ENCODE measurements at places on chromosomes 2 and 18.

DNA sequence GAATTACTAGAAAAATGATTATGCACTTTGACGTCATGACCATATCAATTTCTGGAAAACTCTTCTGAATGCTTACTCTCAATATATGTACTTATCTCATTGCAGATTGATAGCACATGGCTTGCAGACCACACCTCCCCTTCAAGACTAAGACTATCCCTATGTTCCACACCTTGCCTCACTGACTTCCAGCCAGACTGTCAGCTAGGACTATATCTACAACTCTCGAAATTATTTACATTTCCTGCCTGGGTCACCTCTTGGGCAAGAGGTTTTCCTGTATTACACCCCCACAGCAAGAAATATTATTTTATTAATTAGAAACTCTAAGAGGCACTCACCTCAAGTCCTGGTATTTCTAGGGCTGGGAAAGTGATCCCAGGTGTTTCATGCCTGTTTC lies 236.6 kb downstream of the CYRIA start:
- DNase-seq = no peak

GRCh38 chr2:9112079-9112721 lies 94.4 kb upstream of the ASAP2 start:
- no peak for DNase-seq

GRCh38 chr18:10381951-10382350 lies 72.5 kb upstream of the APCDD1 start:
- DNase-seq = peak; percentile 73

DNA sequence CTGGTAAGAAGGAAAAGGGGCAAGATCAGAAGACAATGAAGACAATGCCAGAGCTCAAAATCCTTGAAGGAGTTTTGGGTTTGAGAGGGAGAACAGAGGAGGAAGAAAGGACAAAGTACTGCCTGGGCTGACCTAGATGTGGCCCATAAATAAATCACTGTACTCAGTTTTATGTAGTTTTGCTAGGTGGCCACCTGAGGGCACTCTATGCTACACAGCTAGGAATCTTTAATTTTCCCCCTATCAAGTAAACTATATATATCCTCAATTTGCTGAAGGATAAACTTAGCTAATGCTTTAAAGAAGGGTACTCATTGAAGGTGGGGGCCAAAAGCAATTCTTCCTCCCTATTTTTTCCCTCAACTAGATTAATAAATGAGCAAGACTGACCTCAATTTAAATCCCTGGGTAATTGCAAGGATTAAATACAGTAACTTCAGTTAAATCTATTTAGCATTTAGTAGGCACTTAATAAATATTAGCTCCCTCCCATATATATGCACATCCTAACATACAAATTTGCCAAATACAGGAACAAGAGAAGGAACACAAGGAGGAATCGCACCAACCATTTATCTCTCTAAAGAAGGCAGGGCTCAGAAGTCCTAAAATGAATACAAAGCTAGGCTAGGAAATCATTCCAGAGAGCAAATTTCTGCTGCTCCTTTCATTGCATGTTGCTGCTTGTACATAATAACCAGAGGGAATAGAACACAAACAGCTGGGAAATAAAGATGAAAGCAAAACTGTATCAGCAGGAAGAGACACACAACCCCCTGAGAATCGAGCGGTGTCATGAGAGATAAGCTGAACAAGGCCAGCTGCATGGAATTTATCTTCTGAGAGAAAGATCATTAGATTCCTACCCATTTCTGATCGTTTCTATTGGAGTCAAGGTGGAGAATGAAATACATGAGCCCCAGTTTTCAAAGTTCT lies 540.1 kb downstream of the NRXN1 start:
- peak; percentile 49 for DNase-seq

- peak; percentile 33 for DNase-seq
Measured at GRCh38 chr2:102832789-102833188, 71.0 kb downstream of the TMEM182 start.

Data from NCI-H69 (cell line).